Fibroblast of gingiva (primary cell): ENCODE measurements at places on chromosomes 1 and 21.

- peak; percentile 92 for DNase-seq
Measured at GRCh38 chr1:55463814-55464475, 248.8 kb upstream of the USP24 start.

GRCh38 chr1:168005529-168005928 lies 68.7 kb upstream of the MPC2 start:
- no peak for DNase-seq

DNA sequence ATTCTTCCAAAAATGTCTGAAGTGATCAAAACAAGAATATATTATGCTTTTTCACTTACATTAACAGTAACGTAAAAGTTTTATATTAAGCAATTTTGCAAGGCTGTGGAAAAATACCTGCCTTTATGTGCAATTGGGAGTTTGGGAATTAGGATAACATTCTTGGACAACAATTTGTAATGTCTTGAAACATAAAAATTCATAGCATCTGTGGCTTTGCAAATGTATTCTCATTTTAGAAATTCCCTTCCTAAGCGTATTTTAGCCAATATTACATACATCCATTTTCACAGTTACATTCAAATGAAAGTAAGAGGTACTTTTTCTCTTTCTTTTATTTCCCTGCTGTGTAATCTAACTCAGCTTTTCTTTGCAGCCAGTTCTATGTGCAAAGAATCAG lies 13.4 kb upstream of the CFH start:
- no peak for DNase-seq

DNA sequence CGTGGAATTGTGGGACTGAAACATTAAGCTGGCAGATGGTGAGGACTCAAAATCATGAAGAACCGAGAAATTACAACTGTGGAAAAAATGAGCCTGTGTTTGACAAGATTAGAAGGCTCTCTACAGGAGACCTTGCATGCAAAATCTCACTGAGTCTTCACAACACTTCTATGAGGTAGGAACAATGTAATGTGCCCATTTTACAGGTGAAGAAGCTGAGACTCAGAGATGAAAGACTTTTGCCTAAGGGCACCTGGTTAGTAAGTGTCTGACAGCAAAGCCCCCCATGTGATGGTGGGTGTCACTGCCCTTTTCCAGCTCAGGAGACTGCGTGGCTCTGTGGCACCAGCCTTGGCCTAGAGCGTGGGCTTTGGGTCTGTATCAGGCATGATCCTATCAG lies 21.0 kb downstream of the OPRD1 start:
- no peak for DNase-seq

- peak; percentile 74 for DNase-seq
Measured at GRCh38 chr1:244319283-244320132, 132.2 kb downstream of the ADSS2 start.

DNA sequence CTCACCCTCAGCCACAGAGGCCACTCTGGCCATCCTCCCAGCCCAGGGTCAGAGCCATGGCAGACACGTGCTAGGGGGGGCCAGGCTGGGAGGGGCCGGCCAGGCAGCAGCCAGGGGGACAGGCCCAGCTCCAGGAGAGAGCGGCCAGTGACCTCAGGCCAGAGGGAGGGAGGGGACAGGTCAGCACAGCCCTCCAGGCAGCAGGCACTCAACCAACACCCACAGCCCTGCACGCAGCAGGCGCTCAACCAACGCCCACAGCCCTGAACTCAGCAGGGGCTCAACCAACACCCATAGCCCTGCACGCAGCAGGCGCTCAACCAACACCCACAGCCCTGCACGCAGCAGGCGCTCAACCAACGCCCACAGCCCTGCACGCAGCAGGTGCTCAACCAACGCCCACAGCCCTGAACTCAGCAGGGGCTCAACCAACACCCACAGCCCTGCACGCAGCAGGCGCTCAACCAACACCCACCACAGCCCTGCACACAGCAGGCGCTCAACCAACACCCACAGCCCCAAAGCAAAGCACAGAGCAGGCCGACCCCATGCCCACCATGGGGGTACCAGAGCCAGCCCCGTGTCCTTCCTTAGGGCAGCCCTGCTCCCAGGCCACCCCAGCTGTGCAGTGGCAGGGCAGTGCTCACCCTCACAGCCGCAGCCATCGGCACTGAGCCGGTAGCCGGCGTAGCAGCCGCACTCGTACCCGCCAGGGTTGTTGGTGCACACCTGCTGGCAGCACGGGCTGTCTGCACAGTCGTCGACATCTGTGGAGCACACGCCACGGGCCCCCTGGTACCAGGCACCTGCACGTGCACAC lies 55.9 kb downstream of the ARHGEF16 start:
- DNase-seq, result no peak

DNA sequence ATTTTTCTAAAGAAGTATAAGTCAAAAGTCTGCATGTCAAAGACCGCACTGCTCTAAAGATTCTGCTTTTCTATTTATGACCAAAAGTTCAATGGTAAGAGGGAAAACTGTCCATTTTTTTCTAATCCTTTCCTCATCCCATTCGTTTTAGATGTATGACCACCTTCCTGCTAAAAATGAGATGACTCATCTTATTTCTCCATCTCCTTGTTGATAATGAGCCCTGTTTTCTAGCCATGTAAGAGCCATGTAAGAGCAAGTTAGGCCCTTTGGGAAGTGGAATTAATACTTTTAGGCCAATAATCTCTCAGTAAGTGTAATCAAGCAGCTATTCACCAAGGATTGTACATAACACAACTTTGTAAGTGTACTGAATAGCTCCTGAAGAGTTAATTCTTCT lies 475.6 kb upstream of the B3GALT2 start:
- DNase-seq, result peak; percentile 6

DNA sequence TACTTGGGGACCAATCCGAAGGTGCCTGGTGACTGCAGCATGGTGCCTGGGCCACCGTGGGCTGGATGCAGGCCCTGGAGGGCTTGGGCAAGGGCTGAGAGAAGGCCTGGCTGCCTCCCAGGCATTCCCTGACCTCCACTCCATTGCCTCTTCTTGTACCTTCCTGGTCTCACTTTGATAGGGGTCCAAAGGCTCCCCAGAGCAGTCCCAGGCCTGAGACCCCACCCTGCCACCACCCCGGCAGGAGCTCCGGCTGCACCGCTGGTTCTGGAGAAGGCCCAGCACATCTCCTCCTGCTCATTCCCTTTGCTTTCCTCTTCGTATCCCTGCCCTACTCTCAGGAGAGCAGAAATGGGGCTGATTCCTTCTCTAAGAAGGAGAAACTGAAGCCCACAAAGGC lies 133.3 kb upstream of the IPO9 start:
- DNase-seq, result no peak

- no peak for DNase-seq
Measured at GRCh38 chr1:38790422-38791163, 69.0 kb downstream of the RRAGC start.

DNA sequence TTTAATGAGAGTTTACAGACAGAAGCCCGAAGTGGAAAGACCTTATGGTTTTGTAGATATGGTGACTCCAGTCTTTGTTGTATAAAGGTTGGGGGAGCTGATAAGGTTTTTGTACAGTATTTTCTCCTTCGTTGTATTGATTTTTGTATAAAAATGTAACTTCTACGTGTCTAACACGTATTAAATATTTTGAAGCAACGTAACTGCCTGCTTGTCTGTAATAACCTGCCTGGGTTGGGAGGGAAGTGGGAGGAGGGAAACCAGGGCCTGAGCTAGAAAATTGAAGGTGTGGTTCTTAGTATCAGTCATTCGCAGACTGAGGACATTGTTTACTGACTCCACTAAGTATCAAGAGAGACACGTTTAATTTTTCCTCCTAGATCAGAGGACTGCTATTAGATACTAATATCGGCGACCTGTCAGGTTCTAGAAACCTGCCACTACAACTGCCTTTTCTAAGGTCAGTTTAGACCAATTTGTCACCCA lies 2.2 kb downstream of the IER5 start:
- DNase-seq, result no peak

DNA sequence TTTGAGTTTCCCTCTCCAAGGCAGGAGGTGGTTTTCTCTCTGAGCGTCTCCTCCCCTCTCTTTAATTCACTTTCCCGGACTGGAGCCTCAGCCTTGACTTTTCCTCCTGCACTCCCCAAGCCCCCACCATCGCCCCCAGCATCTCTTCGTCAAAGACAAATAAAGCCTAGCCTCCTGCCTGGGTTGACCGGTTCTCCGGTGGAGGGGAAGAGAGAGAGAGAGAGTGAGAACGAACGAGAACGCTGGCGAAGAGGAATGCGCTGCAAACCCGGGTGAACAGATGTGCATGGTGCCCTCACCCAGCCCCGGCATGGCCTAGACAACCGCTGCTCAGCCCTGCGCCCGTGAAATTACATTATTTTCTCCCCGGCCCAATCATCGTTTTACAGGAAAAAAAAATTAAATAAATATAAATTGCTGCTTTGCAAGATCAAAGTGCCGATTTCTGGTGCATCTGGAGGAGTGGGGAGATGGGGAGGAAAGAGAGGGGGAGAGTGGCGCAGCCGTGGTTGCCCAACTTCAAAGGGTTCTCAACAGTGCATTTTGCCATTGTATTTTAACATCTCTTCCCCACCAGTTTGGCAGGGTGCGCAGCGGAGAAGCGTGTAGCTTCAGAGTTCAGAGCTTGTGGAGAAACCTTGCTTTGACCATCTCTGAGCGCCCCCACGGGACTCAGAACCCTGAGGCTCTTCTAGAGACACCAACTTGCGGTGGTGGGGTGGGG lies 11.4 kb upstream of the TBX15 start:
- no peak for DNase-seq

DNA sequence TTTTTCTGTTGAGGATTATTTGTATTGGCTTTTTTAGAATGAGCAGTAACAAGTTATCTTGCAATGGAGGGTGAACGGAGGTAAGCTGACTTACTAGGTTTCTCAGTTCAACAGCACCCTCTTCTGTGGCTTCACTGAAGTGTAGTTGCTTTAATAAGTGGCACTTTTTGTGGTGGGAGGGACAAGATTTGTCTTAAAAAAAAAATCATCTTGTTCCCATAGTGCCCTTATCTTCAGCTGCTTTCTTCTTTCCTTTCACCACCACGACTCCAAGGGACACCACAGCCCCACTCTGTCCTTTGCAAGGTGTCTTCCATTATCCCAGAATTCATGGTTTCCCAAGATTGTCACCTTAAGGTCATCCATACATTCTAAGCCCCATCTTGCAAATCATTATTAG lies 92.9 kb downstream of the PIGK start:
- DNase-seq, result peak; percentile 70

DNA sequence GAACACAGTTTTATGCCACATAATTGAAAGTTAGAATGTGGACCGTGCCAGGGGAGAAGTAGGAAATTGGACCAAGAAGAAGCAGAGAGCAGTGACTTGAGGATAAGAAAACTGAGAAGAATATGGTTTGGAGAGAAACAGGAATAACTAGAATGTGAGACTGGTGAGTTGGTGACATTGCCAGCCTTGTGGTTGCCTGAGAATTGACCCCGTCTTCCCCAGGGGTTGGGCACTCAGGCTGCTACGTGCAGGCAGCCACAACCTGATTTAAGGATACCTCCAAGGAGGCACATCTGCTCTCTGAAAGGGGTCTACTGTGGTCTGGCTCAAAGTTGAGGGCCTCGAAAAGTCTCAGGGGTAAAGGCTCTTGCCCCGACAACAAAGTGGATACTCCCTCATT lies 112.1 kb upstream of the ARTN start:
- DNase-seq, result no peak
